ENCODE measurements at places on chromosomes 12 and 14.

GRCh38 chr14:96037891-96038557 lies 1.1 kb upstream of the C14orf132 start:
- no peak for DNase-seq

- DNase-seq, result no peak
Observed at GRCh38 chr14:93510056-93510455, 79.3 kb downstream of the UNC79 start.

DNA sequence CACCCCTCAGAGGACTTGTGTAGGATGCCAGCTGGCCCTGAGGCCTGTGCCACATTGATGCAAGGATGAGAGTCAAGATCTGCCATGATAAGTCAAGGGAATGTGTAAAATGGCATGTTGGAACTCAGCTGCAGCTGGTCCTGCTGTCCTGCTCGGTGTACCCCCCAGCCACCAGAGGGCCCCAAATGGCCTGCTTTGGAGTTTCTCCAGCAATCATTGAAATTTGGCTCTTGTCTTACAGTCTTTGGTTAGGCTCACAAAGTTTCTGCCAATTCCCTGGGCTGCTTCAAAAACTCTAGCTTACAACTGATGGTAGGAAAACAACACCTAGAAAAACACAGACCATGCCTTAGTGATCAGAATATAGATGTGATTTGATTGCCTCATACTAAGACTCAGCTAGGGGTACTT lies 76.8 kb downstream of the HSD17B6 start:
- DNase-seq, result no peak

GRCh38 chr12:76643438-76643837 lies 83.9 kb upstream of the OSBPL8 start:
- DNase-seq, result no peak

DNA sequence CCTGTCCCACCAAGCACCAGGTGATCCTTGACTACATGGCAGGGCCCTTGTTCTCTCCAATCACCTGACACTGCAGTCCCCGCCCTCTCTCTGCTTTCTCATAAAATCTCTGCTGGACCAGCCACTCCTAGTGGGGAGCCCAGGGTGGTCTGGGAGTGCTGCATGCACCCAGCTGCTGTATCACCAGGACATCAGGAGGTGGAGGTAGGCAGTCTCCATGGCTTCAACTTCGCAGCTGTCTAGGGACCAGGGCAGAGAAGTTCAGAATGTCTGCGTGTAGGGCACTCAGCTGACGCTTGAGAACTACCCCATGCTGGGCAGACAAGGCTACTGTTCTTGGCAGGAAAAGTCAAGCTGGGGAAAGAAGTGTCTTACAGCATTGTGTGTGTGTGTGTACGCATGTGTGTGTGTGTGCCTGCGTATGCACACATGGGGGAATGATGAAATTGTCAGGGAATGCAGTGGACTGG lies 2.6 kb downstream of the WSCD2 start:
- DNase-seq, result no peak
